ENCODE measurements at places on chromosomes 4 and X.
A peak's percentile ranks its signal among the peaks of the same experiment; 100 is the strongest.

DNA sequence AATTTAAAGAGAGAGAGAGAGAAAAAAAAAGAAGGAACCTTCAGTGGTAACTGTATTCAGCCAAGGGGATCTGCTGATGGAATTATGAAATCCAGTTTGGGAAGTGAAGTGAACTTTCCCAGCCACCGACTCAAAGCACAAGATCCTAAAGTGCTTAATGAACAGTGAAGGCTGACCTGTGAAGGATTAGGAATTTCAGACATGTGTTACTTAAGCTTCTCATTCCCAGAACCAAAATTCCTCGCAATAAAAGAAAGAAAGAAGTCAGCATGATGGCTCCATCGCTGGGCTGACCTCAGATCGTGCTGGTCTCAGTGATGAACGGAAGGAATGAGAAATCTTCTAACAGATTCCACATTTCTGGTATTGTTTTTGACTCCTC, 135.2 kb downstream of the ARSF start:
- no peak for DNase-seq

- DNase-seq: peak; percentile 69
Measured at GRCh38 chr4:54217642-54218495, 11.2 kb upstream of the PDGFRA start.

- DNase-seq: no peak
Measured at GRCh38 chrX:17669891-17670290, 67.4 kb upstream of the SCML1 start.

DNA sequence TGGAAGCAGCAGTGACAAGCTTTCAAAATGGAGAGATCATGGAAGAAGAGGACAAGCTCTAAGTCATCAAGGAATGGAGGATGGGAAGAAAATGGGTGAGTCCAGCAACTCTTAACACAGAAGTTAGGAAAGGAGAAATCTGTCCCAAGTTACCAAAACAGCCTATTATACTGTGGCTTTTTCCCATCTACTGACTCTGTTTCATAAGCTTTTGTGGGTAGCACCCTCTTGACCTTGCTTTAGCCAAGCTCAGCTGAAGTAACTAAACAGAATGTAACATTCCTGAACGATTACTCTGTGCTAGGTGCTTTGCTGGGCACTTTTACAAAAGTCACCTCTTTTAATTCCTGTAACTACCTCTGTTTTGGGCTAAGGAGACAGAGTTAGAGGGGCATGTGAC, 54.9 kb downstream of the MAP7D2 start:
- no peak for DNase-seq

- DNase-seq: peak; percentile 32
Measured at GRCh38 chrX:15790769-15791290, 546 bp downstream of the ZRSR2 start.

- no peak for DNase-seq
Measured at GRCh38 chr4:125331116-125331515, 16.4 kb downstream of the FAT4 start.

DNA sequence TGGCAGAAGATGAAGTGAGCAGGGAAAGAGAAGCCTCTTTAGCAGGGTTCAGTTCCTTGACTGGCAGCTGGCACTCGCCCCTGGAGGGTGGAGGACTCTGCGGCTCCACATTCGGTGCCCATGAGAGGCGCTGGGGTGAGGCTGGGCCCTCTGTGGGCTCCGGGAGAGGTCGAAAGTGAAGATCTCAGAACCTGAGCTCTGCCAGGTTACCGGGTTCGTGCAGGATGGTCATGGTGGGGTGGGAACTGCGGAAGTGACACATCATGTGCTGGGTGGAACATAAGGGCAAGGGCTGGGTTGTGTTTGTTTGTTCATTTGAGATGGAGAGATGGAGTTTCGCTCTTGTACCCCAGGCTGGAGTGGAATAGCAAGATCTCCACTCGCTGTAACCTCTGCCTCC, 44.2 kb downstream of the TRIM61 start:
- no peak for DNase-seq

GRCh38 chr4:23888421-23889319, 1.2 kb downstream of the PPARGC1A start:
- no peak for DNase-seq

- DNase-seq: no peak
Measured at GRCh38 chr4:167867191-167867590, 225.1 kb upstream of the ANXA10 start.

DNA sequence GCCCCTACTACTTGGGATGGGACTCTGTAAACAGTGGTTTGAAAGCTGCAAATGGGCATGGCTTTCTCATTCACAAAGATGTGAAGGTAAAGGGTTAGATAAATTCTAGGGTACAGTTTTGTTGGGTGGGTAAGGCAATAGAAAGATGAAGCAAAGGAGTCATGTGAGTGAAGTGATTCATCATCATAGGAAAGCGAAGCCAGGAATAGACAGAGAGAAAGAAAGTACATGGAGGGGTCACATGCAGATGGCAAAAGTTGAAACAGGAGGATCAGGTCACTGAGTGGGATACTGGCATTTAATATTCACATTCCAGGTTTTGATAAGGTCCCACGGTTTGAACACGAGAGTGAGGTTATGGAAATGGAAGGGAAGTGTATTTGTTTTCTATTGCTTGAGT, 8.2 kb upstream of the ABCG2 start:
- DNase-seq: no peak

DNA sequence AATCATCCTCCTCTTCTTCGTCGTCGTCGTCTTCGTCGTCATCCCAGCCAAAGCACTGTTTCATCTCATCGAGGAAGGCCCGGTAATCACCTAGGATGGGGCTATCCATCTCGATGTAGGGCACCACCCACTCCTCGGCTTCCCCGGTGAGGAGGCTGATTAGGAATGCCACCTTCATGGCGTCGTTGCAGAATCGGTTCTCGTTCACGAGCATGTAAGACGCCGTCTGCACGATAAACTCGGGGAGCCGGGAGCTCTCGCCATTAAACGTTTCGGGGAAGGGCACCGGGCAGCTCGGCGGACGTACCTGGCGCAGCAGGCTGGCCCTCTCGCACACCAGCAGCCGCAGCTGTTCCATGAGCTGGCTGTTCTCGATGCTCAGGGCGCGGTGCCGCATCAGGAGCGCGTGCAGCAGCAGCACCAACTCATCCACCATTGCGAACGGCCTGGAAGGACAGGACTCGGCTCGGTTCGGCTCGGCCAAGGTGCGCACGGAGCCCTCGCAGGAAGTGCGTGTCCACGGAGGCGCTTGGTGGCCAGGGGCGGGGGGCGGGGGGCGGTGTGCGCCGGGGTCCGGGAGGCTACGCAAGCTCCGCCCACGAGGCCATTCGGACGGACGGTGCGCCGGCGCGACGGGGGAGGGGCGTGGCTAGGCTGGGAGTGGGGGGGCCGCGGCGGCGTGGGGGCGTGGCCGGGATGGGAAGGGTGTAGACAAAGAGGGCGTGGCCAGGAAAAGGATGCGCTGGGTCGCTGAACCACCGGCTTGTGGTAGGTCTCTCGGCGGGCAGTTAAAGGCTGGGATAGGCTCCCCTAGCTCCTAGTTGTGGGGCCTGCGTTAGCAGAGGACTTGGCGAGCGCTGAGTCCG, at the start of gene LDOC1:
TSS of gene LDOC1 (minus strand) at position 544 of the 866 bp plus-strand sequence. CDS start at position 436, 108 bp downstream.
- DNase-seq: peak; percentile 79

GRCh38 chr4:40736910-40737309, 12.8 kb upstream of the NSUN7 start:
- DNase-seq: peak; percentile 35

- no peak for DNase-seq
Measured at GRCh38 chrX:43423876-43424275, 232.2 kb upstream of the MAOA start.

DNA sequence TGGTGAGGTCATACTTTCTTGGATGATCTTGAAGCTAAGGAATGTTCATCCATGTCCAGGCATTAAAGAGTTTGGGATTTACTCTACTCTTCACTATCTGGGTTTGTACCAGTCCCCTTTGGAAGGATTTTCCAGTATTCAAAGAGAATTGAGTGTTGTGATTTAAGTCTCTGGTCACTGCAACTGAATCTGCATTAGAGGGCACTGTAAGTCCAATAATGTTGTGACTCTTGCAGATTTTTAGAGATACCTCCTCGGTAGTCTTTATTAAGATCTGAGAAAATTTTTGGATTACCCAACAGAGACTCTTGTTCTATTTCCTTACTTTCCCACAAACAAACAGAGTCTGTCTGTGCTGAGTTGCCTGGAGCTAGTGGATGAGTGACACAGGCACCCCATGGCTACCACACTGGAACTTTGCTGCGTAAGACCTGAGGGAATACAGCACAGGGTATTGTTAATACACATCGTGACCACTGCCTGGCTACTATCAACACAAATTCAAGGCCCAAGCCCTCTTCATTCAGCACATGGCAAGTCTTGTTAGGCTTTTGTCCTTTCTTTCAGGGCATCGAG, 357.1 kb upstream of the KLHL4 start:
- DNase-seq: no peak

GRCh38 chr4:159158083-159158617, 55.3 kb downstream of the RAPGEF2 start:
- no peak for DNase-seq

DNA sequence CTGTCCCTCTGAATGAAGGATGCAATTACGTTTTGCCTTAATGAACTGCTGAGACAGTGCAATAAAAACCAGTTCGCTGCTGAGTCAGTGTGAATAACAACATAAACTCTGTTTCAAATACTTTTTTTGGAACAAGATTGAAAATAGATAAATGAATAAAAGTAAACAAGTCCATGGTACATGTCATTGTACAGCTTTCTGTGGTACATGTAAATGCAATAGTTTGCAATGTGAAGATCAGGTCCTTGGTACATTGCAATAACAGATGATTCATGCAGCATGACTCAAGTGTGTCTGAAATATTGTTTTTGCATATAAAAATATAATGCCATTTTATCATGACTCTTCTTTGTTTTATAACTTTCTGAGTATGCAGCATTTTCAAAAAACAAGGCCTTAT, 193.4 kb upstream of the PACRGL start:
- DNase-seq: no peak

DNA sequence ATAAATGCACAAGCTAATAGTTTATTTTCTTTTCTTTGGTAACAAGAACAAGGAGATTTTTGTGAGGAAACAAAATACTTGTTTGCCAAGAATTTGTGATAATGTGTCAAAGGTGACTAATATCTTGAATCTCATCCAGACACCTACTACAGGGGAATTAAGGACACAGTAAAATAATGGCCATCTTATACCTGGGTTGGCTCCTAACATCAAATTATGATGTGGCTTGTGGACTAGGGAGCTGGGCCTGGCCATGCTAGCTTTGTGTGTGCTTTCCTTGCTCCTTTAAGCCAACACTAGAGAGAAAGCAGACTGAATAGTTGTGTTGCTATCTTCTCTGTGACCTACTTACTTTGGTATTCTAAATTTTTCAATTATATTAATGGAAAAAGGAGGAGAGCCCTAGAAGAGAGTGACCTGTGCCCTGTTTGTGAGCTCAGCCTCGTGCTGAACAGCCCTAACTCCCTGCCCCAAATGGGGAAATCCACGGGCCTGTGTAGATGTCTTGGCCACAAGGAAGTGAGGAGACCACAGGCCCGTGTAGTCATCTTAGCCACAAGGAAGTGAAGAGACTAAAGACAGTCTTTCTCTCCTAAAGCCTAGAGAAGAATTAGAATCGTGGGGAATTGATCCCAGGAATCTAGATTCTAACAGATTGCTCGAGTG, 23.3 kb downstream of the ARHGAP24 start:
- no peak for DNase-seq

GRCh38 chr4:31045724-31046318, 325.7 kb downstream of the PCDH7 start:
- DNase-seq: no peak

DNA sequence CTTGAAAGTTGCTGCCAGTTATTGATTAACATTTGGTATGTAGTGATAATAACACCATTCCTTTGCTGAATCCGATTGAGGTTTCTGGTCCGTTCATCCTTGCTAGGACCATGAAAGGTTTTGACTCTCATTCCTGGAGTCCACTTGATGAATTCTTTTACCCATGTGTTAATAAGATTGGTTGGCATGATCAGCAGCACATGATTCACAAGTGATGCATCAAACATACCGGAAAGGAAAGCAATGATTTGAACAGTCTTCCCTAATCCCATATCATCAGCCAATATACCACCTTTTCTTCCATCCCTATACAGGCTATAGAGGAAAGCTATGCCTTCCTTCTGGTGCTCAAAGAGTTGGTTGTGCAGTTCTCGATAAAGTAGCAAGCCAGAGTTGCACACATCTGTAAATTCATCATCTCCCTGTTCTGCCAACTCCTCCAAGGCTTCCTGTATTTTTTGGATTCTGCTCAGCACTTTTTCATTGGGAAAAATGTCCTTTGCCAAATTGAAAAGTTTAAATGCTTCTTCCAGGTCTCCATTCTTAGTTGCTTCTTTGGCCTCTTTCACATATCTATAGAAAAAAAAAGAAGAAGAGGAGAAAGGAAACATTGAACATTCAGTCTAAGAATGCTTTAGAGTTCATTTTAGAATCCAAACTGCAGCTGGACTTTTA, 26.7 kb downstream of the PIN4 start:
- no peak for DNase-seq

GRCh38 chr4:108171339-108172230, 2.9 kb upstream of the LEF1 start:
- peak; percentile 49 for DNase-seq

DNA sequence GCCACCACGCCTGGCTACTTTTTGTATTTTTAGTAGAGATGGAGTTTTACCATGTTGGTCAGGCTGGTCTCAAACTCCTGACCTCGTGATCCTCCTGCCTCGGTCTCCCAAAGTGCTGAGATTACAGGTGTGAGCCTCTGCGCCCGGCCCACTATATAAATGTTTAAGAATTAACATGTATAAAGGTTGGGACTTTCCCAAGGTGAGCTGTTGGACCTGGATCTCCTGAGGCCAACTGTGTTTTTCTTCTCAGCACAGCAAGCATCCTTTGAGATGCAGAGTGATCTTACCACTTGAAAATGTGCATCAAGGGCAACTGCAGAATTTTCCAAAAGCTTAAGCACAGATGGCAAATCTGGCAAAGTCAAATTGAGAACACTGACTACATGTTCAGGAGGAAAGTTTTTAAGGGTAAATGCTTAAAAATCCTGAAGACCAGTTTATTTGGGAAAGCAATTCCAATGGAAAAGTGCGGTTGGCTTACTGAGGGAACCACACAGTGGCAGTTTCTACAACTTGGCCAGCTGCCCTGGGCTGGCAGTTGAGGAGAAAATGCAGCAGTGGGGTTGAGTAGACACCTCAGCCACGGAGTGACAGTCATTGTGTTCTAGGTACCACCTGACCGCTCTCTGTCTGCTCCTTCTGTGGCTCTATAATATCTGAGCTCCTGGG, 168.9 kb downstream of the CBR4 start:
- no peak for DNase-seq

Measured in activated CD4-positive, alpha-beta T cell treated with anti-CD3 and anti-CD28 coated beads, Interleukin-2, amount 50 U/mL, for 16 hours (primary cell).